Kidney epithelial cell (primary cell): ENCODE measurements at places on chromosomes 1 and 21. TPM values are rescaled to one million over a fixed set of nuclear protein-coding genes. Genes with fewer than 3 reads are reported as not detected.

SLAMF8 gene
- 0.04 and 0.14 TPM in 2 replicates for total RNA-seq

- DNase-seq: peak; percentile 69
Measured at GRCh38 chr1:43358746-43359693, at the start of gene CDC20. TSS of gene CDC20 (plus strand) at chr1:43358981. CDS start at chr1:43359216, 235 bp downstream.

DNA sequence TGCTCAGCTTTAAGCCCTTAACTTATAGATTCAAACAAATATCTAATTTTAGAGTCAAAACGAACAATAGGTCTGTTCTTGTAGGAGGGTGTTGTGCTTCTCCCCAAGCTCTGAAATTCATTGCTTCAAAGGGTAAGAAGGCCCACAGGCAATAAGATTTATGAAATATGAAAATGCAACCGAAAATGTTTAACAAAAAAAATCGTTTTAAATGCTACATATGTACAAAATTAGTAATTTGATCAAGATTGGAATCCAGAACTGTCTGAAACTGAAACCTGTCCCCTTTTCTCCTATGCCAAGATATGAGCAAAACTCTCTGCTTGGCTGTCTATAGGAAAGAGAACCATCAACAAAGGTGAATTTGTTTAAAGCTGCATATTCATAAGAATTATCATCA, 534.3 kb downstream of the PLPP3 start:
- DNase-seq: no peak

GRCh38 chr1:208326033-208326432, 81.8 kb upstream of the PLXNA2 start:
- no peak for DNase-seq

GRCh38 chr1:183636334-183636682, 725 bp upstream of the ARPC5 start:
- no peak for DNase-seq
